ENCODE measurements at places on chromosomes 6 and 20.

DNA sequence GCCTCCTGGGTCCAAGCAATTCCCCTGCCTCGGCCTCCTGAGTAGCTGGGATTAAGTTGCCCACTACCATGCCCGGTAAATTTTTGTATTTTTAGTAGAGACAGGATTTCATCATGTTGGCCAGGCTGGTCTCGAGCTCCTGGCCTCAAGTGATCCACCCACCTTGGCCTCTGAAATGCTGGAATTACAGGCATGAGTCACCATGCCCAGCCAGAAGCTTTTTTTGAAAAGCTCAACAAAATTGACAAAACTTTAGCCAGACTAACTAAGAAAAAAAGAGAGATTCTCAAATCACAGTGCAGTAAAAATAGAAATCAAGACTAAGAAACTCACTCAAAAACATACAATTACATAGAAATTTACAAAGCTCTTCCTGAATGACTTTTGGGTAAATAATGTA, 420.6 kb downstream of the COL12A1 start:
- DNase-seq, result no peak

DNA sequence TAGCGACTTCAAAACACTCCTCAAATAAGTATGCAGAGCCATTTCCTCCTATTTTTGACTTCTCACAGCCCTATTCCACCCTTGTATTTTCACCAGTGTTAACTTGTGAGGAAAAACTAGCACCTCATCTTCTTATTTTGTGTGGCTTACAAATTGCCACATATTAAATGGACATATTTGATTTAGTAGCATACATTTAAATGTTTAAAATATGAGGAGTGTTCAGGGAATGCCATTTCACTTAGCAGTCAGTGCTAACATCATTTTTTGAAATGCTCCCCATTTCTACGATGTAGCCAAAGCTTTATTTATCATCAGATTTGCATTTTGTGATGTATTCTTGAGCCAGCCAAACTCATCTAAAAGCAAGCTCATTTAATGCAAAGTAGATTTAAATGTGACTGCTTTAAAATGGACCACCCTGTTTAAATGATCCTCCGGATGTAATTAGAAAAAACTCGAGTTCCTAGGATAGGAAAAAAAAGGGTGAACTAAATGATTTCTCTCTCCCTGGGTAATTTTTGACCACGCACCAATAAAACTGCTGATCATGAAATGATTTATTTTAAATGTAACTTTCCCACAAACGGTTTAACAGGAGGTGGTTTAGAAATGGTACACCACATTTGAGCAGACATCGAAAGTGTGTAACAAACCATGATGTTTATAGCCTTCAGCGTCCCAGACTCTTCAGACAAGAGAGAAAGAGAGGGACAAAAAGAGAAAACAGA, 172.6 kb downstream of the CD83 start:
- no peak for DNase-seq

- no peak for DNase-seq
These were observed 178.0 kb upstream of the SGK1 start for GRCh38 chr6:134495890-134496248.

DNA sequence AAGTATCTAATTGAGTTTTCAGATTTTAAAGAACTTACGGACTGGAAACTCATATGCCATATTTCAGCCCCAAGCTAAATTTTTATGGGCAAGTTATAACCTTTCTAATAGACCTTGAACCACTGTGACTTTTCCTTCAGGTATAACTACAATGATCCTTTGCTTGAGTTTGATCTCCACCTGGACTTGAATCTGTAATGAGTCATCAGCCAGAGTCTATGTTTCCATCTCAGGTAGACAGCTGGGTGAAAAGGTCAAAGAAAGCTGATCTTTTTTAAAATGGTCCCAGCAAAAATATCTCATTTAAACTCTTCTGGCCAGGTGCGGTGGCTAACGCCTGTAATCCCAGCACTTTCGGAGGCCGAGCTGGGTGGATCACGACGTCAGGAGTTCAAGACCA, 88.4 kb upstream of the SGK1 start:
- no peak for DNase-seq

- peak; percentile 39 for DNase-seq
These were observed 47.9 kb upstream of the CCDC167 start for GRCh38 chr6:37547564-37548061.

- no peak for DNase-seq
These were observed 50.3 kb downstream of the EIF2S2 start for GRCh38 chr20:34061695-34062094.
